ENCODE measurements at places on chromosomes 5 and 9. TPM values are rescaled to one million over a fixed set of nuclear protein-coding genes. Genes with fewer than 3 reads are reported as not detected.

GRCh38 chr5:150457121-150457520 is 7.6 kb upstream of the RPS14 start:
- peaks cover 10% of the 10 kb centered on the region for H3K4me1 ChIP-seq
- no peaks in the 10 kb centered on the region for H3K27me3 ChIP-seq
- H3K27ac ChIP-seq = no peak overlapping the region

DNA sequence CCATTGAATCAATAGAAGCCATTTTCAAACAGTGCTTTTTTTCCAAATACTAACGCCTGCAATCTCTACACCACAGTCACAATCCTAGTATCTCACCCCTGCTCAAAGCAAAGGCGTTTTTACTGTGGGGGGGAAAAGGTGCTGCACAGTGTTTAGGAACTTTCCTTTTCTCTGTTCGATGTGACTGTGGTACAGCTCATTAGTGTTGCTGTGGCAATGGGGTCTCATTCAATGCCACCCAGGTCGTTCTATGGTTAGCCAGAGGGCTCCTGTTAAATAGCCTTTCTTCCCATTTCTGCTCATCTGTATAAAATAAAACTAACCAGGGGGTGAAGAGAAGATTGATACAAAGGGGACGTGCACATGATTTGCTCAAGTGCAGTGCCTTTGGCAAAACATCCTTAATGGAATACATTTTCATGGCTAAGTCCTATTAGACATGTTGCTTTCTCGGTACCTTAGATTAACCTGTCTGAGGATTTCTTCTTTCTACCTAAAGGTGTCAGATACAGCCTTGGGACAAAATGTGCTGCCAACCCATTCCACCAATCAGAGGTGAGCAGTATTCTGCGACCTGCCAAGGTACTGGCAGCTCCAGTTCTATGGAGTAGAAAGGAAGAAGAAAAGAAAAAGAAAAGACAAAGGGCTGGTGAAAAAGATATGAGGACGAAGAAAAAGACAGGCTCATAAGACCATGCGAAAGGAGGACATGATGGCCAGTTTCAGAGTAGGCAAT is 651.4 kb upstream of the DMAC1 start:
- no peak for DNase-seq
- H3K27me3 ChIP-seq = no peaks in the 10 kb centered on the region
- no peak overlapping the region for H3K27ac ChIP-seq
- no peaks in the 10 kb centered on the region for H3K36me3 ChIP-seq

GRCh38 chr9:16356196-16356765 is 514.2 kb downstream of the BNC2 start:
- DNase-seq = peak; percentile 37
- no peak overlapping the region for H3K4me3 ChIP-seq
- H3K4me1 ChIP-seq = peaks cover 10% of the 10 kb centered on the region
- H3K27ac ChIP-seq = no peak overlapping the region
- H3K27me3 ChIP-seq = no peaks in the 10 kb centered on the region

GRCh38 chr5:177524941-177525655 is 8.3 kb upstream of the DDX41 start:
- H3K36me3 ChIP-seq = no peaks in the 10 kb centered on the region
- no peak overlapping the region for H3K4me3 ChIP-seq
- H3K27ac ChIP-seq = no peak overlapping the region
- peaks cover 8% of the 10 kb centered on the region for H3K4me1 ChIP-seq
- no peaks in the 10 kb centered on the region for H3K27me3 ChIP-seq

- DNase-seq = no peak
- no peaks in the 10 kb centered on the region for H3K36me3 ChIP-seq
These were observed 143.3 kb downstream of the FGF10 start for GRCh38 chr5:44245935-44246334.

DNA sequence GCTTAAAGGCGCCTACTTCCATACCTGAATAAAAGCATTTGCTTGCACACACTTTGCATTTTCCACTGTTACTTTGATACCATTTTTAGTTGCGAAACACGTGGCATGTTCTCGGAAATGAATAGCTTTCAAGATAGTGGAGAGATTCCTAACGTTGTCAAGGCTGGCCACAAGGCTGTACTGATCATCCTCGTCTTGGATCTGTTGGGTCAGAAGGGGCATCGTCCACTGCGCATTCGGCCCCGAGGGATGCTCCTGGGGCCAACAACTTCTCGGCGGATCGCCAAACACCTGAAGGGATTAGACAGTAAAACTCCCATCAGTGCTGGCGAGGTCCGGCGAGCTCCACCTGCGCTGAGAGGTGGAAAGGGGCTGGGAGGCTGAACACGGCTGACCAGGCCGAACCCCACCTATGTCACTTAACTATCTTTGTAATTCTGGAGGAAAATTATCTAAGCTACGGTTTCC is 599 bp downstream of the RAD1 start:
- peak overlapping the region; percentile 90 for H3K27ac ChIP-seq
- peak overlapping the region; percentile 98 for H3K4me3 ChIP-seq
- H3K4me1 ChIP-seq = peaks cover 41% of the 10 kb centered on the region
- peaks cover 25% of the 10 kb centered on the region for H3K36me3 ChIP-seq
- no peak for DNase-seq
- H3K27me3 ChIP-seq = no peaks in the 10 kb centered on the region

DNA sequence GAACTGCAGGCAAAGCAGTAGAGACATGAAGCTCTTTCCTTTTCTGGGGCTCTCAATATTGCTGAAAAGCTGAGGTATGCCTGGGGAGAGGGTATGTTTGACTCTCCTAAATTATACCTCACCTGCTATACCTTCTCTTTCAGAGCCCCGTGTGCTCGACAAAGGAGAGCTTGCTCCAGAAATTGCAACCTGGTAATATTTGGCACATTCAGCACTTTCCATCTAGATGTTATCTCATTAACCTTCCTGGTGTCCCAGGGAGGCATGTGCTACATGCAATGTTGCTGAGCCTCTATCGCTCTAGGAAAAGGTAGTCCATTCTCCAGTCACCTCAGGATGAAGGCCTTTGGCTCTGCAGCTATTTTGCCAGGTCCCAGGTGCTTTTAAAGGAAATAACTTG is 78.5 kb upstream of the ZSWIM6 start:
- no peak overlapping the region for H3K4me3 ChIP-seq
- H3K27ac ChIP-seq = no peak overlapping the region
- no peaks in the 10 kb centered on the region for H3K36me3 ChIP-seq
- no peaks in the 10 kb centered on the region for H3K27me3 ChIP-seq
- H3K4me1 ChIP-seq = no peaks in the 10 kb centered on the region

GRCh38 chr5:79976759-79977515 is 14.1 kb downstream of the MTX3 start:
- no peaks in the 10 kb centered on the region for H3K27me3 ChIP-seq
- no peaks in the 10 kb centered on the region for H3K4me1 ChIP-seq
- H3K36me3 ChIP-seq = peaks cover 7% of the 10 kb centered on the region

The MRPS30 gene
- total RNA-seq = 72.2 TPM

DNA sequence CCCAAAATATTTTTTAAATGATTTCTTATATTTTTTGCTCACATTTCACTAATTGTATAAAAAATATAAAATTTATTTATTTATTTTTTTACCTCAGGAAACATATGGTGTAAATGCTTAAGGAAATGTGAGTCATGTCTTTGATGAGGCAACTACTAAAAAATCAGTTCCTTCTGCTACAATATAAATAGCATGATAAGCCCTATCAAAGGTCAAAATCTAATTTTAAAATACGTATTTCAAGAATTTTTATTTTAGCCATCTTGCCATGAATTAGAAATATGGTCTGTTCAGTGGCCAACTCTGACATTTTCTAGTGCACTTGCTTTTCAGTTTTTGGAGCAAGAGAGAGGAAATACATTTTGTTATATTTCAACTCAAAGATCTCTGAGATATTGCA is 50.5 kb downstream of the PDE4D start:
- H3K36me3 ChIP-seq = no peaks in the 10 kb centered on the region
- no peaks in the 10 kb centered on the region for H3K4me1 ChIP-seq
- no peaks in the 10 kb centered on the region for H3K27me3 ChIP-seq
- H3K4me3 ChIP-seq = no peak overlapping the region
- no peak for DNase-seq

GRCh38 chr5:140055152-140055551 is 12.1 kb upstream of the NRG2 start:
- DNase-seq = no peak
- H3K4me1 ChIP-seq = no peaks in the 10 kb centered on the region
- H3K4me3 ChIP-seq = no peak overlapping the region
- H3K27ac ChIP-seq = no peak overlapping the region
- no peaks in the 10 kb centered on the region for H3K36me3 ChIP-seq

DNA sequence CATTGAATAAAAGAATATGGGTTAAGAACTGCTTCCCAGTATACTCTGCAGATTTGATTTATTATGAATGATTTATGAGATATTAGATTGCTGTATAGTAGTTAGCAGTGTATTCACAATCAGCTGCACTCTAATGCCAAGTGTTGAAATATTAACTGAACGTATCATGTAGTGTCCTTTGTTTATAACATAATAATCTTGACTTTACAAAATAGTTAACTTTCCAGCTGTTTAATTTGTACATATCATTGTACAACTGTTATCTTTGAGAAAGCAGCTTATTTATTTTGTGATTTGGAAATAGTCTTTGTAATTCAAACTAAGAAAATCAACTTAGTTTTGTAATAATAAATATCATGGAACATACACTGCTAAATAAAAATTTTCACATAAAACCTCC is 219.5 kb downstream of the RANBP17 start:
- H3K4me1 ChIP-seq = no peaks in the 10 kb centered on the region
- no peak overlapping the region for H3K27ac ChIP-seq
- H3K27me3 ChIP-seq = no peaks in the 10 kb centered on the region
- H3K36me3 ChIP-seq = no peaks in the 10 kb centered on the region
- H3K4me3 ChIP-seq = no peak overlapping the region

- DNase-seq = no peak
- H3K36me3 ChIP-seq = no peaks in the 10 kb centered on the region
- peaks cover 29% of the 10 kb centered on the region for H3K4me1 ChIP-seq
These were observed 23.2 kb upstream of the RNF20 start for GRCh38 chr9:101510459-101510858.

DNA sequence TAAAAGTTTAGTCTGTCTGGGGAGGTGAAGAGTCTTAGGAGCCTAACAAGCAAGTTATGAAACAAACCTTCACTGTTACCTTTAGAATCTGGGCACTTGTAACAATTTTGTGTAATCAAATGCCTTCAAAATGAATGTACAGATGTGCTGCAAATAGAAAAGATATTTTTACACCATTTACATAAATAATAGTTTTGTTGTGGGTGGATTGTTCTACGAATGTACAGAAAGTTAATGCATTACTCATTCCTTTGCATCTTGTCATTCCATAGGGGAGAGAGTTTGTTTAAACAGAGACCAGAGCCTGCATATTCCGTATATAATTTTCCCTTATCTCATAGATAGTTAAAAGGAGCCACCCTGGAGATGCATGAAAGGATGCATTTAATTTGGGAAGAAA is 576.9 kb upstream of the SGCD start:
- no peaks in the 10 kb centered on the region for H3K4me1 ChIP-seq
- no peaks in the 10 kb centered on the region for H3K27me3 ChIP-seq
- no peaks in the 10 kb centered on the region for H3K36me3 ChIP-seq
- no peak overlapping the region for H3K4me3 ChIP-seq

The ACSL6 gene
- total RNA-seq = 0.49 TPM

DNA sequence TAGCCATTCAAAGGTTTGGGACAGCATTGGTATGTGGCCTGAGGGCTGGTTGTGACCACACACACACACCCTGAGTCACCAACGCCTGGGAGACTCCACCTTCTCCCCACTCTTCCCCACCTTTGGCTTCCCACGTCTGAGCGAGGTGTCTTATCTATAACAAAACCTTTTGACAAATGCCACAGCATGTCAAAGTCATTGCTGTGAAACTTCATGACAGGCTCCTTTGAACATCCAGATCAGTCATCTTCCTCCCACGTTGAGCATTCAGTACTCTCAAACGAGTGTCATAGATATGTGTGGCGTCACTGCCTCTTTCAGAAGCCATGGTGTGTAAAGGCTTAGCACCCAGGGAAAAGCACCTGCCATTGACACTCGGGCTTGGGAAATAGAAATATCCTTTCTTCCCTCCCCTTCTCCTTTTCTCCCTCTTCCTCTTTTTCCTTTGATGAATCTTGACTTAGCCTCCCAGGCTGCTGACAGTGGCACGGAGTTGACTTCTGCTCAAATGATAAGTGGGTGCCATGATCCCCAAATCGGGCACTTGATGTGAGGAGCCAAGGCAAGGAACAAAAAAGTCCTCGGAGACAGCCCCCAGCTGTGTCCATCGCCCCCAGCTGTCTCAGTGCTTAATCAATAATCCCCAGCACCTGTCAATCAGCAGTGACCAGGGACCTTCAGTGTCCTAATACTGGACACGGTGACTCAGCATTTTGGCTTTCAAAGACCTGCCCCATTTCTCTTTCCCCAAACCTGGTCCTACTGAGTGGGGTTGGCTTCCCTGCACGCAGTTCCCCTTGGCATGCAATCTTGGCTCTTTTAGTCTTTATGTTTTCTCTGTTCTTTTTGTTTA is 114.8 kb downstream of the FGF18 start:
- H3K27ac ChIP-seq = no peak overlapping the region
- DNase-seq = no peak
- no peaks in the 10 kb centered on the region for H3K4me1 ChIP-seq
- H3K4me3 ChIP-seq = no peak overlapping the region

The ARHGEF39 gene
- total RNA-seq = 1.2 TPM

GRCh38 chr9:126393876-126394275 is 67.2 kb downstream of the MVB12B start:
- H3K4me1 ChIP-seq = peaks cover 69% of the 10 kb centered on the region
- no peak for DNase-seq
- no peaks in the 10 kb centered on the region for H3K36me3 ChIP-seq
- H3K4me3 ChIP-seq = no peak overlapping the region

The SHC3 gene
- 6.1 TPM for total RNA-seq

GRCh38 chr9:113963696-113964494 is 87.8 kb downstream of the ZNF618 start:
- no peaks in the 10 kb centered on the region for H3K27me3 ChIP-seq
- no peaks in the 10 kb centered on the region for H3K36me3 ChIP-seq
- DNase-seq = no peak
- H3K27ac ChIP-seq = no peak overlapping the region
- H3K4me3 ChIP-seq = no peak overlapping the region
- H3K4me1 ChIP-seq = peaks cover 6% of the 10 kb centered on the region

The COL15A1 gene
- 15.0 TPM for total RNA-seq

DNA sequence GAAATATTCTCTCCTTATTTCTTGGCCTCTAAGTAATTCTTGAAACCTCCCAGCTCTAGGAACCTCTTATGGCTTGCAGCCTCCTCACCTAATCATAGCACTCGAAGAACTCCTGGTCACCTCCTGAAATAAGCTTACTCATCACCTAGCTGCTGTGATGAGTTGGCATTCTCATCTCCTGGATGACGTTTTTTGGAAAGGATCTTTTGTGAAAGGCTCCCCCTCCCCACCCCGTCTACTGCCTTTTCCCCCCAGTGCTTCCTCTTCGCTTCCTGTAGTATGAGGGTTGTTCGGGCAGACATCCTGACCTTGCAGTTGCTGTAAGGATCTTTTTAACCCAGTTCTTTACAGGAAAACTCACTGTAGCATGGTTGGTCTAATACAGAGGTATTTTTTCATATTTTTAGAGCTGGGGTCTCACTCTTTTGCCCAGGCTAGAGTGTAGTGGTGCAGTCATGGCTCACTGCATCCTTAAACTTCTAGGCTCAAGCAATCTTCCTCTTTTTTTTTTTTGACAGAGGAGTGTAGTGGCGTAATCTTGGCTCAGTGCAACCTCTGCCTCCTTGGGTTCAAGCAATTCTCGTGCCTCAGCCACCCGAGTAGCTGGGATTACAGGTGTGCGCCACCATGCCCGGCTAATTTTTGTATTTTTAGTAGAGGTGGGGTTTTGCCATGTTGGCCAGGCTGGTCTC is 41.8 kb downstream of the ARHGAP26 start:
- H3K36me3 ChIP-seq = no peaks in the 10 kb centered on the region
- no peak overlapping the region for H3K4me3 ChIP-seq
- no peaks in the 10 kb centered on the region for H3K27me3 ChIP-seq
- peaks cover 47% of the 10 kb centered on the region for H3K4me1 ChIP-seq
- no peak for DNase-seq

Measured in vagina (tissue), 2 donors.